Osteocyte (in vitro differentiated cells): ENCODE measurements at places on chromosomes 2 and 18. TPM values are rescaled to one million over a fixed set of nuclear protein-coding genes. Genes with fewer than 3 reads are reported as not detected.

The IL1R2 gene
- not detected in 2 replicates for total RNA-seq

The NFATC1 gene
- total RNA-seq, result 5.9 and 8.1 TPM in 2 replicates

The CNDP2 gene
- total RNA-seq, result 75.2 and 78.8 TPM in 2 replicates

The NUP35 gene
- 10.6 and 12.6 TPM in 2 replicates for total RNA-seq

The ACMSD gene
- not detected in 2 replicates for total RNA-seq

GRCh38 chr2:29147963-29148362 lies 32.7 kb downstream of the CLIP4 start:
- H3K4me1 ChIP-seq, result no peaks in the 10 kb centered on the region
- H3K27me3 ChIP-seq, result no peaks in the 10 kb centered on the region
- H3K36me3 ChIP-seq, result peaks cover 34% of the 10 kb centered on the region
- no peak overlapping the region for H3K4me3 ChIP-seq

GRCh38 chr18:42287047-42287446 lies 332.0 kb downstream of the PIK3C3 start:
- peaks cover 5% of the 10 kb centered on the region for H3K27me3 ChIP-seq
- no peaks in the 10 kb centered on the region for H3K4me1 ChIP-seq
- DNase-seq, result no peak
- H3K4me3 ChIP-seq, result no peak overlapping the region
- H3K27ac ChIP-seq, result no peak overlapping the region

DNA sequence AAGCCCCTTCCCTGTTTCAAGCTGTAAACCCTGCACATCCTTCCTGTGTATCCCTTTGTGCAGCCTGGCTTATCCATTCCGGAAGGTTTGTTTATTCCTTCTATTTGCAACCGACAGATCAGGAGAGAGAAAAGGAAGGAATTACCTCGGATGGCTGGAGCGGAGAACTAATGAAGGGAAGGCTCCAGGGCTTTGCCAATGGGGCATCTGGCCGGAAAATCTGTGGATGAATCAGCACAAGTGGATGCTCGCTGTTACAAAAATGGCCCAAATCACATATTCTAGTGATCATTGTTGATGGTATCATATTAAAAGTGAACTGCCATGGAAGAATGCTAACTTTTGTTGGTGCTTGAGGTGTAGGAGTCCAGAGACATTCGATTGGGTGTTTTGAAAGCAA lies 97.1 kb downstream of the AQP4 start:
- peaks cover 13% of the 10 kb centered on the region for H3K27me3 ChIP-seq
- H3K4me1 ChIP-seq, result no peaks in the 10 kb centered on the region
- peaks cover 2% of the 10 kb centered on the region for H3K36me3 ChIP-seq
- H3K4me3 ChIP-seq, result no peak overlapping the region

GRCh38 chr2:234447963-234448362 lies 48.9 kb downstream of the ARL4C start:
- no peak overlapping the region for H3K4me3 ChIP-seq
- no peak for DNase-seq
- H3K36me3 ChIP-seq, result no peaks in the 10 kb centered on the region
- H3K27ac ChIP-seq, result peak overlapping the region; percentile 12

GRCh38 chr2:189960346-189960745 lies 102.2 kb downstream of the MSTN start:
- H3K4me1 ChIP-seq, result no peaks in the 10 kb centered on the region
- no peak overlapping the region for H3K4me3 ChIP-seq
- no peak for DNase-seq
- H3K36me3 ChIP-seq, result no peaks in the 10 kb centered on the region

DNA sequence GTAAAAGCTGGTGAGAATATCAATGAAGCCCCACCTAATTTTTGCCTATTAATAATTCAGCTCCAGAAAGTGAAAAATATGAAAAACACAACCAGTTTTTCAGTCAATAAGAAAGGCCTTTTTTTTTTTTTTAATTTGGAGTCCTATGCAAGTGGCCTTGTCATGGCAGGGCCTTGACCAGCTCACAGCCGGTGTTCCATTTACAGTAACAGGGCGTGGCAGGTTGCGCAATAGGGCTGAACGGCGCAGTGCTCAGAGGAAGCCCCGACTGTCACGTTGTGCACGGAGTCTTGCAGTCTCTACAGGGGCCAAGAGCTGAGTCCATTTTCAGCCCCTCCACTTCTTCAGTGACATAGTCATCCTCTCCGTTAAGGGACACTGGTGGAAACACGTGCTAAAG lies 184.1 kb upstream of the FN1 start:
- DNase-seq, result no peak
- H3K4me1 ChIP-seq, result peaks cover 62% of the 10 kb centered on the region
- no peak overlapping the region for H3K27ac ChIP-seq

GRCh38 chr2:196944570-196944969 lies 18.1 kb upstream of the PGAP1 start:
- no peaks in the 10 kb centered on the region for H3K4me1 ChIP-seq
- H3K4me3 ChIP-seq, result no peak overlapping the region
- DNase-seq, result no peak
- H3K27me3 ChIP-seq, result no peaks in the 10 kb centered on the region
- no peak overlapping the region for H3K27ac ChIP-seq

DNA sequence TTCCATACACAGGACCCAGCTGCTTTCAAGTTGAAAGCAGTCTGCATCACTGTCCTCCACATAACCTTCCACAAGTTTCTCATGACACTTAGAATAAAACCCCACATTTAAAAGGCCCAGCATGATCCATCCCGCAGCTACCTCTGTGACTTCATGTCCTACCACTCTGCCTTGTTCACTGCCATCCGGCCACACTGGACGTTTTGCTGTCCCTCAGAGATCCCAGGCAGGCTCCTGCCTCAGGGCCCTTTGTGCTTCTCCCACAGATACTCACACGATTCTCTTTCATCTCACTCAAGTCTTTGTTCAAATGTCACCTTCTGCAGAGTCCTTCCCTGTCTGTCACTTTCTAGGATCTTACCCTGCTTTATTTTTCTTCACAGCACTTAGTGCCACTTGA lies 232.9 kb upstream of the BOD1L2 start:
- no peaks in the 10 kb centered on the region for H3K27me3 ChIP-seq
- no peak overlapping the region for H3K4me3 ChIP-seq
- DNase-seq, result no peak
- no peak overlapping the region for H3K27ac ChIP-seq
- H3K4me1 ChIP-seq, result peaks cover 2% of the 10 kb centered on the region
- peaks cover 4% of the 10 kb centered on the region for H3K36me3 ChIP-seq

DNA sequence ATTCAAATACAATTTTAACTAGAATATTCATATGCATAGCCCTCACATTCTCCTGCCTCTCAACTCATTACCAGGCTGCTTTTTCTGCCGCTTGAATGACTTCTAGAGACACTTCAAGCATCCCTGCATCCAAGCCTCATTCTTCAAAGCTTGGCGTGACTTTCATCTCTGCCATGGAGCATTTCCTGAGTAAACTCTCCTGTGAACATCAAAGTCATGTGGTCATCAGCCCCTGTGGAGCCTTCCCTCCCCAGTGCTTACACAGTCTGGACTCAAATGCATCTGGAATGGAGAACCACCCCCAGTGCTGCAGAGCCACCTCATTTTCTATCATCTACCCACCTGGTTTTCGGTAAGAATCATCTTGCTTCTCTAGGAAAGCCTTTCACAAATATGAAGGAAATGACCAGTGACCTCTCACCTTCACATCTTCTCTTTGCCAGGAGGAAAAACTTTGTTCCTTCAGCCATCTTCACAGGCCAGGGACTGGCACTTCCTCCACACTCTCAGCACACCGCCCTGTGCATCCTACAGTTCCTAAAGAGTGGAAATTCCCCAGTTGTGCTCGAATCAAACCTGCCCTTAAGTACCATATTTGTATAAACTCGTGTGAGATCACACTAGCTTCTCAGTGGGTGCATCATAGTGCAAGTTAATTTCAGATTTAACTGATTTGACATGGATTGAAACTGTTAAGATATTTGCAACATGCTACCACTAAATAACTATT lies 116.4 kb downstream of the COL6A3 start:
- no peak overlapping the region for H3K4me3 ChIP-seq
- H3K36me3 ChIP-seq, result no peaks in the 10 kb centered on the region
- DNase-seq, result no peak
- peaks cover 55% of the 10 kb centered on the region for H3K4me1 ChIP-seq
- H3K27ac ChIP-seq, result peak overlapping the region; percentile 11

GRCh38 chr2:15826273-15826717 lies 114.1 kb upstream of the MYCN start:
- peaks cover 25% of the 10 kb centered on the region for H3K27me3 ChIP-seq
- H3K4me3 ChIP-seq, result no peak overlapping the region
- no peaks in the 10 kb centered on the region for H3K4me1 ChIP-seq
- no peak for DNase-seq
- no peak overlapping the region for H3K27ac ChIP-seq
- no peaks in the 10 kb centered on the region for H3K36me3 ChIP-seq

DNA sequence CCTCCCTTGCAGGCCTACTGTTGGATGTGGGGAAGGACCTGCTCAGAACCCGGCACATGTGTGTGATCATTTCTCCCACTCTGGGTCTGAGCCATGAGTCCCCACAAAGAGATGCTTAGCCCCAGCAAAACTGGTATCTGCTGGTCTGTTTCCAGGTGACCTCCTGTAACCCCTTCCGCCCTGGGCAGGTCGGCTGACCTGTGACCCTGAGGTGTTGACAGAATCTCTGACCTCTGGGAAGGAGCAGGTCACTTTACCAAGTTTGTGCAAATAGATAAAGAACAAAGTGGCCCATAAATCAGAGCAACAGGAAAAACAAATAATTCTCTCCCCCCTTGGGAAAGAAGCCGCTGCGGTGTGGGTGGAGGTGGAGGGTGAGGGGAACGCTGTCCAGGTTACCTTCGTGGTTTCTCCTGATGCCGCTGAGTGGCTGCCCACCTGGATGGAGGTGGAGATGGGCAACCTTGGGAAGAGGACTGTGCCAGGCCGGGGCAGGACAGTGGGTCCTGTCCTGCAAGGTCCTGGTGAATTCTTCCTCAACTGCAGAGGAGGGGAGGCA lies 174.0 kb upstream of the MYCN start:
- H3K27ac ChIP-seq, result no peak overlapping the region
- no peaks in the 10 kb centered on the region for H3K36me3 ChIP-seq
- H3K4me1 ChIP-seq, result no peaks in the 10 kb centered on the region
- H3K27me3 ChIP-seq, result peaks cover 15% of the 10 kb centered on the region
- H3K4me3 ChIP-seq, result no peak overlapping the region
